ENCODE measurements at places on chromosomes 4 and X.
A peak's percentile ranks its signal among the peaks of the same experiment; 100 is the strongest.

DNA sequence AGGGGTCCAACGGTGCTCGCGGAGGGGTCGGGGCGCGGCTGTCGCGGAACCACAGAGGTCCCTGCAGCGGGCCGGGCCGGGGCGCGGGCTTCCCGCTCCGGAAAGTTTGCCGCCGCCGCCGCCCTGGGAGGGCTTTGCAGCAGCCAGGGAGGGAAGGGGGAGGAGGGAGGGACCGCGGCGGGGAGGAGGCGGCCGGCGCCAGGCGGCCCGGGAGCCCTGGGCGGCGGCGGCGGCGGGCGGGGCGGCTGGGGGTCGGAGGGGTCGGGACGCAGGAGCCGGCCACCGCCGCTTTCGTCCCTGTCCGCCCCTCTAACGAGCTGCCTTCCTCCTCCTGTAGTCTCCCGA, 375 bp downstream of the FGFR3 start:
- DNase-seq, result peak; percentile 16

DNA sequence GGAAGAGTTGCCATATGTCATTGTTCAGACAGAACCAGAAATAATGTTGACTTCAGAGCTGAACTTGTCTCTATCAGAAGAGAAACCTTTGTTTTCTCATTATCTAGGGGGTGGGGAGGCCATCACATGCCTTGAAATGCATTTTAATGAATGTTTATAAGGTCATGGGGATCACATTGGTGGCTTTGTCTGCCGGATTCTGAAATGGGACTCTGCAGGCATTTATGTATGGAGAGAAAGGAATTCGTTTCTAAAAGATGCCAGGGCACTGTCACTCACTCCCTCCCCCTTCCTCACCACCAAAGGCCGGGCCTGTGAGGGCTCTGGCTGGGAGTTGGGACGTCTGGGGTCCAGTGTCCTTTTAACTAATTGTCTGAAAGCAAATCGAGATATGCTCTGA, 102.2 kb downstream of the MAMLD1 start:
- DNase-seq, result no peak

- no peak for DNase-seq
Measured at GRCh38 chrX:136210243-136210642, 41.0 kb downstream of the MAP7D3 start.

- DNase-seq, result no peak
Measured at GRCh38 chrX:23332888-23333821, 1.5 kb upstream of the PTCHD1 start.

- peak; percentile 65 for DNase-seq
Measured at GRCh38 chr4:183142571-183143550, 43.8 kb downstream of the WWC2 start.

GRCh38 chr4:111923786-111924185, 221.5 kb upstream of the FAM241A start:
- DNase-seq, result no peak

GRCh38 chrX:72609313-72609712, 36.7 kb upstream of the HDAC8 start:
- DNase-seq, result peak; percentile 50

GRCh38 chr4:174340714-174341113, 57.0 kb downstream of the CEP44 start:
- no peak for DNase-seq

DNA sequence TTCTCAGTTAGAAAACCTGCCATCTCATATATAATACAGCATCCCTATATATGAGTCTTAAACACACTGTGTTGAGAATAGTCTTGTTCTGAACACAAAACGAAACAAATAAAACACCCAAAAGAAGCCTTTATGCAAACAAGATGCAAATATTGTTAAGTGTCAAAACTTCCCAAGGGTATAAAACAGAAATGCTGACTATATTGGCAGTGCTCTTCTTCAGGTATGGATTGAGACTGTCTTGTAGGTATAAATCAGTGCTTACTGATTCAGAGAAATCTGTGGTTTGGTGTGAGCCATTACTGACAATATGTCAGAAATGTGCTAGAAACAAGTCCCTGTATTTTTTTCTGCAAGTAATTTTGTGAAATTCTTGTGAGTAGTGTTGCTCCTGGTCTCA, 82.8 kb upstream of the CTSO start:
- no peak for DNase-seq

DNA sequence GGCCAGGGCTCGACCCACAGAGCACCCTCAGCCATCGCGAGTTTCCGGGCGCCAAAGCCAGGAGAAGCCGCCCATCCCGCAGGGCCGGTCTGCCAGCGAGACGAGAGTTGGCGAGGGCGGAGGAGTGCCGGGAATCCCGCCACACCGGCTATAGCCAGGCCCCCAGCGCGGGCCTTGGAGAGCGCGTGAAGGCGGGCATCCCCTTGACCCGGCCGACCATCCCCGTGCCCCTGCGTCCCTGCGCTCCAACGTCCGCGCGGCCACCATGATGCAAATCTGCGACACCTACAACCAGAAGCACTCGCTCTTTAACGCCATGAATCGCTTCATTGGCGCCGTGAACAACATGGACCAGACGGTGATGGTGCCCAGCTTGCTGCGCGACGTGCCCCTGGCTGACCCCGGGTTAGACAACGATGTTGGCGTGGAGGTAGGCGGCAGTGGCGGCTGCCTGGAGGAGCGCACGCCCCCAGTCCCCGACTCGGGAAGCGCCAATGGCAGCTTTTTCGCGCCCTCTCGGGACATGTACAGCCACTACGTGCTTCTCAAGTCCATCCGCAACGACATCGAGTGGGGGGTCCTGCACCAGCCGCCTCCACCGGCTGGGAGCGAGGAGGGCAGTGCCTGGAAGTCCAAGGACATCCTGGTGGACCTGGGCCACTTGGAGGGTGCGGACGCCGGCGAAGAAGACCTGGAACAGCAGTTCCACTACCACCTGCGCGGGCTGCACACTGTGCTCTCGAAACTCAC, 3.6 kb downstream of the MID1IP1 start:
- DNase-seq, result peak; percentile 25

GRCh38 chr4:8672486-8672885, 79.9 kb downstream of the CPZ start:
- DNase-seq, result no peak

GRCh38 chr4:168118116-168118655, 25.8 kb downstream of the ANXA10 start:
- no peak for DNase-seq

DNA sequence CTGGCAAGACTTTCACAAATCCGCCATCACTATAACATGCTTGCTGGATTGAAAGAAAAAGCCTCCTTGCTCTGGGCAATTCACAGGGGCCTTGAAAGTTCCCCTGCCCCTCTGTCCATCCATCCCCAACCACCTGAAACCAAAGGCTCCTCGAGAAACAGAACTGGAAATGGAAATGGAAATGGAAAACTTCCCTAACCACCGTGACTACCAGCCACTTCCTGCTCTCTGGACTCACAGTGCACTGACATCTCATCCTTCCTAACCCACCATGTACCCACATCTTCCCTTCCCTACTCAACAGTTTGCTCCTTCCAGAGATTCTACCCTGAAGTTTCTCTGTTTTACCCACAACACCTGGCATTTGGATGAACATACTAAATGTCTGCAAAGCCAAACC, 603.6 kb upstream of the DIPK2B start:
- no peak for DNase-seq

DNA sequence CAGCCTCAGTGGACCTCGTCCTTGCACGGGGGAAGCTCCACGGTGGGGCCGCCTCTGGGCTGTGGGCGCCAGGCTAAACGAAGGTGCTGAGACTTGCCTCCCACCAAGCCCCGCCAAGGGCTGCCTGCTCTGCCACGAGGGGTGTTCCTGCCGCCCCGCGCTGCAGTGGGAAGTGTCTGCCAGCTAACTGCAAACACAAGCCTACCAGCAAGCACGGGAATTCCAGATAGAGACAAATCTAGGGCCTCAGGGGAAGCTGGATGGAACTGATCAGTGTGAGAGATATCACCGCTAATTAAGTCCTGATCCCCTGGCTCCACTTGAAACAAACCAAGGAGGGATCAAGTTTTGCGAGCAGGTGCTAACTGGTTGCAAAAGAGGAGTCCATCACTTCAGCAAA, 181.6 kb upstream of the LEF1 start:
- DNase-seq, result no peak

GRCh38 chr4:98542011-98542410, 116.4 kb downstream of the TSPAN5 start:
- DNase-seq, result no peak

GRCh38 chr4:82282875-82283274, 90.9 kb downstream of the HNRNPD start:
- DNase-seq, result no peak

- no peak for DNase-seq
Measured at GRCh38 chr4:67787311-67787710, 33.1 kb upstream of the GNRHR start.

GRCh38 chr4:19372390-19372789, 879.3 kb upstream of the SLIT2 start:
- no peak for DNase-seq

GRCh38 chr4:118983293-118983692, 94.6 kb downstream of the SYNPO2 start:
- no peak for DNase-seq

- no peak for DNase-seq
Measured at GRCh38 chr4:110625576-110626257, 2.8 kb upstream of the PITX2 start.

DNA sequence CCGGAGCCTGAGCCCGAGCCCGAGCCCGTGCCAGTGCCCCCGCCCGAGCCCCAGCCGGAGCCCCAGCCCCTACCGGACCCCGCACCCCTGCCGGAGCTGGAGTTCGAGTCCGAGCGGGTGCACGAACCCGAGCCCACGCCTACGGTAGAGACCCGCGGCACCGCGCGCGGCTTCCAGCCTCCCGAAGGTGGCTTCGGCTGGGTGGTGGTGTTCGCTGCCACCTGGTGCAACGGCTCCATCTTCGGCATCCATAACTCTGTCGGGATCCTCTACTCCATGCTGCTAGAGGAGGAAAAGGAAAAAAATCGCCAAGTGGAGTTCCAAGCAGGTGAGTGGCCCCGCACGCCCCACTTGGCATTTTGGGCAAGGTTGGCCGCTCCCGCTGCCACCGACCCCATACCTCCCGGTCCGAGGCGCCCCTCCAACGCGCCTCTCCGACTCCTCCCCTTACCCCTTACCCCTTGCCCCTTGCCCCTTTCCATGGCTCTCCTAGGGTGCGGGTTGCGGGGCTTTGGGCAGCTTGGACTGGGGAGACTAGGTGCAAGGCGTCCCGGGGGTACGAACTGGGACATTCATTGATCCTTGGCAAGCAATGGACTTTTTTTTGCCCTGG, 553 bp downstream of the SLC16A2 start:
- DNase-seq, result no peak

GRCh38 chr4:88927420-88927819, 129.6 kb downstream of the FAM13A start:
- DNase-seq, result no peak

- no peak for DNase-seq
Measured at GRCh38 chrX:102930990-102931756, 5.9 kb upstream of the RAB40AL start.

DNA sequence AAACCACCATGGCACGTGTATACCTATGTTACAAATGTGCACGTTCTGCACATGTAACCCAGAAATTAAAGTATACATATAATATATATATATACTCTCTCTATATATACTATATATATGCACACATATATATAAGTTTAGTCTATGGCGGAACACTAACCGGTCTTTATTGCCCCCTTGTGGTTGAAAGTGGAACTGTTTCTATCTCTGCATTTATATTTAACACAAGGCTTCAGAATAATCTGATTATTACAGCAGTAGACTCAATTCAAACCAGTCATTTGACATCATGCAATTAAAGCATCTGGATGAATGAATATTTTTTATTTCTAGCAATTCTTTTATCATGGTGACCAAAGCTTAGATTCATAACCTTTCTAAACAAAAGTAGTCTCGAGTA, 14.6 kb downstream of the RAB9B start:
- DNase-seq, result peak; percentile 61

DNA sequence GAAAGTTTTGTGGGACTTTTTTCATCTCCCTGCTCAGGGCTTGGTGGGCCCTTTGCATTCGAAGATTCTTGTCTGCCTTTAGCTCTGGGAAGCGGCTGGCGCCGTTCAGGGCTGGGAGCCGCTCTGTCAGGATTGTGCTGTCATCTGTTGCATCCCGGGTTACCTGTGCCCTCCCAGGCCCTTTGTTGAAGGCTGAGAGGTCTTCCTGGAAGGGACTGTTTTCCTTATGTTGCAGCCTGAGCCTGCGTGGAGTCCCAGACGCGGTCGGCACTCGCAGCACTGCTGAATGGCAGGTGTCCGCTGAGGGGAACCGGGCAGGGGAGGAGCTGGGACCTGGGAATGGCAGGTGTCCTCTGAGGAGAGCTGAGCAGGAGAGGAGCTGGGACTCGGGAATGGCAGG, 15.9 kb downstream of the RGS12 start:
- no peak for DNase-seq

GRCh38 chr4:141900856-141901255, 264.5 kb downstream of the IL15 start:
- DNase-seq, result no peak

DNA sequence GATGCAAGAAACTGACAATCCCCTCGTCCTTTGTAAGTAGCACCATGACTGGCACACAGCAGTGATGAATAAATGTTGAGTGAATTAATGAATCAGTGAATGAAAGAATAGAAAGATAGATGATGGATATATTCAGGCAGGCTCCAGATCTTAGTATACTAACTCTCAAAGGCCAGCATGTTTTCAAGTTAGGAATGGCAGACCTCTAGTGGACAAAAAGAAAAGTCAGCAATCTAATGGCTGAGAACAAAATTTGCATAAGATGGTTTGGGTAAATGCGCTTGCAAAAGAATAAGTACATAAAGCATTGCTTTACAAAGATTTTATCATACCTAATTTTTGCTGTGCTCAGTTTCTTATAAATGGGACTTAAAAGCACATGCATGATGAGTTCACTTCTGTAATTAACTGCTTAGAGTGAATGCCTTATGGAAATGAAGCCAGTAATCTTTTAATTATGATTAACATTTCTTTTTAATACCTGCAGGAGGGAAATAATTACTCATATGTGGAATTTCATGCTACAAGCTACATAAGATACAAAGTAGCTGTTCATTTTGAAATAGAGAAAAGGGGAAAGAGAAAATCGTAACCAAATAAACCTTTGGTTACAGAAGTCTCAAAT, 126.9 kb upstream of the GPRIN3 start:
- peak; percentile 69 for DNase-seq

DNA sequence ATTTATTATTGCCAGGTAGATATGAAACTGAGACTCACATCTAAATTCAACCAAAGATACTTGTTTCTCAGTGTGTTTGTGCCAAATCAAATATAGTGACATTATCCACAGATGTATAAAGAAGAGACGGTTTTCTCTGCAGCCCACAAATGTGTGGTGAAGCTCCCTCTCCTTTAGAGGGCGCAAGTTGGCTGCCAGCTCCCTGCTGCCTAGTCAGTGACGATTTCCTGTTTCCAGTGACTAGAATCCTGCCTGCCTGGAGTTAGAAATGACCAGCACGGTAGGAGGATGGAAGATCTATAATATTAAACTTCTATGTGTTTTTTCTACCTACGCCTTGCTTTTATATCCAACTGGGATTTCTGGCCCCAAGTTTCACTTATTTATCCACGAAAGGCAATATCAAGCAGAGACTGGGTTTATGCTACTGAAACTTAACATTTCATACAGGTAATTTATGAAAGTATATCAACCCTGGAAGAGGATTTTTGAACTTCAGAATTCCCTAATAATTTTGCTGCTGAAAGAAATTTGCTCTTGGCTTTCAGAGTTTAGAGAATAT, 1793.7 kb upstream of the TENM3 start:
- peak; percentile 27 for DNase-seq

- no peak for DNase-seq
Measured at GRCh38 chr4:79611026-79611425, 203.0 kb upstream of the GK2 start.
